ENCODE measurements at places on chromosomes 2 and 18.

- DNase-seq: no peak
These were observed 78.0 kb downstream of the CRIM1 start for GRCh38 chr2:36433311-36434217.

GRCh38 chr18:10804126-10804525 lies 278.3 kb downstream of the NAPG start:
- no peak for DNase-seq

DNA sequence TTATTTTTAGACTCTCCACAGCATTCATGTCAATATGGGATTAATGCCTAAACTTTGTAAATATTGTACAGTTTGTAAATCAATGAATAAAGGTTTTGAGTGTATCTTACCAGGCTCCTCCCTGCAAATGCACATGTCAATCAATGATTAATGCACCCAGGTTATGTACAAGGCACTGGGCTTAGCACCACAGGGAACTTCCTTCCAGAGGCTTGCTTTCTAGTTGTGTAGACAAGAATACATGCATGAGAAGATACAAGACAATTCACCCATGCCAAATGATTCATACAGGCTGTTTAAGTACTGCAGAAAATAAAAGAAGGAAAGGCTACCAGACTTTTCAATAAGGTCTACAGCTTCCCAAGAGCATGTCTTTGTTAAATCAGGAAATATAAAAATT lies 114.1 kb downstream of the MMADHC start:
- no peak for DNase-seq

DNA sequence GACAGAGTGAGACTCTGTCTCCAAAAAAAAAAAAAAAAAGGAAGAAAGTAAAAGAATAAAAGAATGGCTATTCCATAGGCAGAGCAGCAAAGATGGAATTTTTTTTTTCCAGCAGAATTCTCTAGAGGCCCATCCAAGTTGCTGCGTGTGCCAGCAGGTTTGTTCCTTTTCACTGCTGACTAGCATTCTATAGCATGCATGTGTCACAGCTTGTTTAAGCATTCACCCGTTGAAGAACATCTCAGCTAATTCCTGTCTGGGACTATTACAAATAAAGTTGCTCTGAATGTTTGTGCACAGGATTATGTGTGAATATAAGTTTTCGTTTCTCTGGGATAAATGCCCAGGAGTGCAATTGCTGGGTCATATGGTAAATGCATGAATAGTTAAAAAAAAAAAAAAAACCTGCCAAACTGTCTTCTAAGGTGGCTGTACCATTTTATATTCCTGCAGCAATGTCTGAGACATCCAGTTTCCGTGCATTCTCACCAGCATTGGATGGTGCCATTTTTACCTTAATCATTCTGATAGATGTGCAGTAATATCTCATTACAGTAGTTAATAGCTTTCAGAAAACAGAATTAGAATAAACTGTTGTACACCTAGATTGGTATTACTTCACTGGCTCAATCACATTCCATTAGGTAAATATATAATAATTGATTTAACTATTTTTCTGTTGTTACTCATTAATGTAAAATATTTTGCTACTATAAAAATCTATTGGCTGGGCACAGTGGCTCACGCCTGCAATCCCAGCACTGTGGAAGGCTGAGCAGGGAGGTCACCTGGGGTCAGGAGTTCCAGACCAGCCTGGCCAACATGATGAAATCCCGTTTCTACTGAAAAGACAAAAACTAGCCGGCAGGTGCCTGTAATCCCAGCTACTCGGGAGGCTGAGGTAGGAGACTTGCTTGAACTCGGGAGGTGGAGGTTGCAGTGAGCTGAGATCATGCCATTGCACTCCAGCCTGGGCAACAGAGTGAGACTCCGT lies 47.5 kb upstream of the ASAP2 start:
- DNase-seq: no peak

GRCh38 chr18:63180321-63180720 lies 139.2 kb downstream of the BCL2 start:
- no peak for DNase-seq

DNA sequence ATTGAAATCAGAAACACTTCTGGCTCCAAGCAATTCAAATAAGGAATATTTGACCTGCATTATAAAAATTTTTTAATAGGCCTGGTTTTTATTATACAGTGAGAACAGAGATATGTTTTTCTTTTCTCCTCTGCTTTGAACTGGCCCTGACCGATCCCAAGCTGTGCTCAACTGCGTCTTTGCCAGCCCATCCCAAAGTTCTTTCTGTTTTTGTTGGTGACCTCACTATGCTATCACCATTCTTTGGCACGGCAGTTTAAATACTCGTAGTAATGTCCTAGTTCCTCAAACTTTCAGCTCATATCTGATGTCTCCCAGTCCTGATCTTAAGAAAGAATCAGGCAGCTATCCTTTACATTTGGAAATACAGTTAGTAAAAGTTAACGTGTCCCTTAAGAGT lies 42.3 kb upstream of the NETO1 start:
- no peak for DNase-seq

- no peak for DNase-seq
These were observed 203.3 kb downstream of the CELF4 start for GRCh38 chr18:37362158-37362890.

DNA sequence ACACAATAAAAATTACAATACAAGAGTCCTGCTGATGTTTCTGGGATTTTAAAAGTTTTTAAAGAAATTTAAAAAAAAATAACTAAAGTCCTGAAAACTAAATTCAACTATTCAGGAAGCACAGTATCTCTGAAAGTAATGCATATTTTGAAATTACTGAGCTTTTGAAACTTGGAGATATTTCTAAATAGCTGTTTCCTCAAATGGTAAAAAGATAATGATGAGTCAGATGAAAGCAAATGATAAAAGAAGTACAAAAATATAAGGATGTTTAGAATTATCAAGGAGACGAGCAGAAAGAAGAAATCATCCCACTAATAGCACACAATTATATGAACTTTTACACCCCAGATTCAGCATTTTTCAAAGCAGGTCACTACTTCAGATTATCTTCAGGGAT lies 90.2 kb upstream of the SLC25A52 start:
- DNase-seq: no peak

DNA sequence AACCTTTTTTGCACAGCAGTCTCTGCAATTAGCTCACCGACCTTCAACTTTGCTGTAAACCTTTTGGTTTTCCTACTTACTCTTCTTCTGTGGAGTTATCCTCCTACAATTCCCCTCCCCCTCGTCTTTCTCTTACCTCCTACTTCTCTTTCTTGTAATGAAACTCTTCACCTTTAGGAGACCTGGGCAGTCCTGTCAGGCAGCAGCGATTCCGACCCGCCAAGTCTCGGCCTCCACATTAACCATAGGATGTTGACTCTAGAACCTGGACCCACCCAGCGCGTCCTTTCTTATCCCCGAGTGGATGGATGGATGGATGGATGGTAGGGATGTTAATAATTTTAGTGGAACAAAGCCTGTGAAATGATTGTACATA lies 8.3 kb downstream of the TBR1 start:
- no peak for DNase-seq

DNA sequence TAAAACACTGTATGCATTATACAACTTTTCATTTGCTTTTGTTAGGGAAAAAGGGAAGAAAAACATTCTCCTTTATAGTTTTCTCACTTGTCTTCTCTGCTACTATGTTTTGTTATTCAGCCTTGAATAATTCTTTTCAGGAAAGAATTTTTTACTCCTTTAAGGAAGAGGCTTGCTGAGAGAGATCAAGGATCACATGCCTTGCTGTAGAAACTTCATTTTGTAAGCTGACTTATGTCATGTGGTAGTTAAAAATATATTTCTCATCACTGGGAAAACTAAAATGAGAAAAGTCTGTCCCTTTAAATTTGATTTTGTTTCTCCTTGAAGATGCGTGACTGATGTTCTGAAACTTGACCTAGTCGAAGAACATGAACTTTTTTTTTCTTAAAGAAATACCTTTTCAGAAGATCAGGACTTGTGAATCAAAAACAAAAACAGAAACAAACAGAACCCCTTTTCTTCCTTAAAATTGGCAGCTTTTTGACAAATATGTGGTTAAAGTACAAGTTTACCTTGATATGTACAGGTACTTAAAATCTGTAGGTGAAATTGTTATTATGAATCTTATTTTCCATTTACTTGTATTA lies 145.1 kb downstream of the COMMD1 start:
- DNase-seq: no peak

DNA sequence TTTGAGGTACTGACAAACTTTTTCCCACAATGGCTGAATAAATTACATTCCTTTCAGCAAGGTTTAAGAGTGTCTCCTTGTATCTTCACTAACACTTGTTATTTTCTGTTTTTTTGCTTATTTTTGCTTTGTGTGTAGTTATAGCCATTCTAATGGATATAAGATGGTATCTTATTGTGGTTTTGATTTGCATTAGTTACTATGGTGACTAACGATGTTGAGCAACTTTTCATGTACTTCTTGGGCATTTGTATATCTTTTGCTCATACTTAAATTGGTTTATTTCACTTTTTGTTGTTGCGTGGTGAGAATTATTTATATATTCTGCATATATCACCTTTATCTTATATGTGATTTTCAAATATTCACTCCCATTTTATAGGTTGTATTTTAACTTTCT lies 79.9 kb upstream of the FSIP2 start:
- DNase-seq: no peak

All from T1000 (cell line).